ENCODE measurements at places on chromosomes 5 and 9.

- no peak for DNase-seq
These were observed 27.8 kb upstream of the SEMA4D start for GRCh38 chr9:89525446-89526374.

DNA sequence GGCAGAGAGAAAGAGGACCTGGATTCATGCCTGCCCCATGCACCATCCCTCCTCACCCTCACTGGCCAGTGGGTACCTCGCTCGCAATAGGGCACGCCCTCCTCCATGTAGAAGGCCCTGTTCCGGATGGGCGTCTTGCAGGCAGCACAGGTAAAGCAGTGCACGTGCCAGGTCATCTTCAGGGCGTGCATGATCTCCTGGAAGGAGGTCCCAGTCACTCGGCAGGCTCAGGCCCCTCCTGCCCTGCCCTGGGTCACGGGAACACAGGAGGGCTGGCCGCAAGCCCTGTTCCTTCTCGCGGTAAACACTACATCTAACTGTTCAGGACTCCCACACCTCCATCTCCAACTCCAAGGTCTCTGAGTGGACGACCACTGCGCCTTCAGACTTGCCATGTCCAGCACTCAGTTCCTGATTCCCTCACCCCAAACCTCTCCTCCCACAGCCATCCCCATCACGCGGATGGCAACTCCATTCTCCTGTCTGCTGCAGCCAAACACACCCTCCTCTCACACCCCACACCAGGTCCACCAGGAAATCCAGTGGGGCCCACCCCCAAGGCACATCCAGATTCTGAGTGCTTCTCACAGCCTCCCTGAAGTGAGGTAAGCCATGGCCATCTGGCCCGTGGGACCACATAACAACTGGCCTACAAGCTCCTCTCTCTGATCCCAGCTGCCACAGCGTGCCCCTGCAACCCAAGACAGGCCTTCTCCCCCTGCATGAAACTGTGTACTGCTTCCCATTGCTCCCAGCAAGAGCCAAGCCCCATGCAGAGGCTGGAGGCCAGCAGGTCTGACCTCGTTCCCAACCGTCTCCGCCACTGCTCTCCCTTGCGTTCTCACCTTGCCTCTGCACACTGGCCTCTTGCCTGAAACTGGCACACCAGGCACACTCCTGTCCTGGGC lies 10.8 kb upstream of the DBN1 start:
- DNase-seq: no peak

DNA sequence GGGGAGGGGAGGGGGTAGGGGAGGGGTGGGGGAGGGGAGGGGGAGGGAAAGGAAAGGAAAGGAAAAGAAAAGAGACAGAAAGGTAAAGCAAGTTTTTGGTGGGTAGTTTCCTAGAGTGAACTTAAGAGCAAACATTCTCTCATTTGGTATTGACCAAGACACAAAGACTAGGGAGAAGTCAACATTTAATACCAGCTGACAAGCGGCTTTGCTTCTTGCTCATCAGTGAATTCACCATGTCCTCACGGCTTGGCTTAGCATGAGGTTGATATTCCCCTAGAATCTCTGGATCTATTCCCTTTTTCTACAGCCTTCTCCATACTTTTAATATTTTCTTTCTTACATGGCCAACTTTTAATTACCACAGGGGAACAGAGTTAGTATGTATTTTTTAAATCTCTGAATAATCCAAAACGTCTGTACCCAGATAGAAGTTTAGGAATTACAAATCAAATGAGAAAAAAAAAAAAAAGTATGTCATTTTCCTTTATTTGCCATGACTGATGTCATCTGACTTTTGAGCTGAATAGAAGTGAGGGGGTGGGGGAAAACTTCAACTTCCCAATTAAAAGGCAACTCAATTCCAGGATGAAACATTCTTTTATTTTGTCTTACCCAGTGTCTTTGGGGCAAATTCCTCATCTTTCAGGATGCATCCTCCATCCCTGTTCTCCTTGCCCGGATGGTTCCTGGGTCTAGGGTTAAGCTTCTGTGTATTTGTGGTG lies 40.1 kb upstream of the GLIS3 start:
- DNase-seq: no peak

DNA sequence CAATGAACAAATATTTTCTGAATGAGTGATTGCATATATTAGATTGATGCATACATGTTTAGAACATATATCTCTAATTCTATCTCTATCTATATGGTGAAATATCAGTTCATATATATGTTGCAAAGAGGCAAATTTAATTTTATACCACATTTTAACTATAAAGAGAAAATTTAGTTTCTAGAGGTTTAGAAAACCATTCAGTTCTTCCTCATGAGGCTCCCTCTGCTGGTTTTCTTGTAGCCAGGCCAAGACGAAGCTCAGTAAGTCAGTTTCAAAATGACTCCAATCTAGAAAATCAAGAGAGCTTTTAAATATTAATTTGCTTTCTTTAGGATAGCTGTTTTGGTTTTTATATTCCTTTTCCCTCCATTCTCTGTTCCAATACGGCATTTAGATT lies 312.1 kb downstream of the TMEM232 start:
- peak; percentile 11 for DNase-seq

DNA sequence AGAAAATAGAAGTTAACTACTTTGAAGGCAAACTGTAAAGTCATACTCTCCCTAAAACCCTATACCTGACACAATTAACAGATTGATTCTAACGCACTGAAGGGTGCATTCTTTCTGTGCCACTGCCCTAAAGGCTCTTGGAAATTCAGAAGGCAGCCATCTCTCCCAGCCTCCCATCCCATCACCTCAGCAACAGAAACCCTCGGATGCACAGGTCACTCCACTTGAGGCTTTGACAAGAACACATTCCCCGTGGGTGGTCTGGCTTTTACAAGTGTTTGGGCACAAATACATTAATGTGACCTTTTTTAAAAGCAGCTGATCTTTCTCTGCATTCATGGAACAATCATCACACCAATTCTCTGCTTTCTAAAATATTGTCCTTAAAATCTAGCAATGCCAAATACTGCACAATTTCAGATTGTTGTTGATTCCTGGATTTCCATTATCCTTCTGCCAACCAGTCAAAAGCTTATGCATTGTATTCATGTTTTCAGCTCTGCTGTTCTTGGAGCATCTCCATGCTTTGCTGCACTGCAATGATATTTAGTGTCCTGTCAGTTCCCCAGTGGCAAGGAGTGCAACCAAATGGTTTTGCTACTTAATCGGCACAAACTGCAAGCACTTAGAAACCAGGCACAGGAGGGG lies 175.6 kb downstream of the TMEM161B start:
- DNase-seq: no peak

DNA sequence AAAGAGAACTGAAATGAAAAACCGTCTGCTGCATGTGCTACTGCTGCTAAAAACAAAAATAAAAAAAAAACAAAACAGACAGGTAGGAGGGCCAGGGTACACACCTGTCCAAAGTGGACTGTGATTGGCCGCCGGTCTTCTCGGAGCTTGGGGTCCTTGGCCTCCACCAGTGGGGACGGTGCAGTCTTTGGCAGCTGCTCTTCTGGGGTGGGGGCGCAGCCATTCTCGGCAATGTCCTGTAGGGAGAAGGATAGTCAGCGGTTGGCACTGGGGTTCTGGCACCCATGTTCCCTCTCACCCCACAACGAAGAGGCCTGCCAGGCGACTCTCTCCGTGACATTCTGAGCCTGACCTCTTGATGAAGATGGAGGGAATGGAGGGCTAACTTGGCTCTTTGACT lies 84.3 kb downstream of the CRB2 start:
- no peak for DNase-seq

- no peak for DNase-seq
These were observed 429.2 kb upstream of the SGCD start for GRCh38 chr5:155897761-155898160.

DNA sequence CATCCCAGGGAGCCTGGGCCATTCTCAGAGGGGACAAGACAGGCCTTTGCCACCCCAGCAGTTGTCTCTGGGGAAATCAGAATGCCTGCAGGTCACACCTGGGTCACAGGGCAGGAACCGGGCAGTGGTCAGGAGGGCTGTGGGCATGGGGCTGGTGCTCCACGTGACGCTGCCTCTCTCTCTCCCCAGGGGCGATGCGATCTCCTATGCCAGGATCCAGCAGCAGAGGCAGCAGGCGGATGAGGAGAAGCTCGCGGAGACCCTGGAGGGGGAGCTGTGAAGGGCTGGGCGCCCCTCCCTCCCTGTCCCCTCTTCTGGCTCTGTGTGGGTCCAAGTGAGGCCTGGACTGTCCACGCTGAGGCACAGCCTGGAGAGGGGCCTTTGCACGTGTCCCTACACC lies 8.6 kb downstream of the CACFD1 start:
- no peak for DNase-seq

GRCh38 chr9:75487856-75488718 lies 399.8 kb downstream of the OSTF1 start:
- DNase-seq: no peak

- no peak for DNase-seq
These were observed 3.4 kb downstream of the NPM1 start for GRCh38 chr5:171390883-171391677.

DNA sequence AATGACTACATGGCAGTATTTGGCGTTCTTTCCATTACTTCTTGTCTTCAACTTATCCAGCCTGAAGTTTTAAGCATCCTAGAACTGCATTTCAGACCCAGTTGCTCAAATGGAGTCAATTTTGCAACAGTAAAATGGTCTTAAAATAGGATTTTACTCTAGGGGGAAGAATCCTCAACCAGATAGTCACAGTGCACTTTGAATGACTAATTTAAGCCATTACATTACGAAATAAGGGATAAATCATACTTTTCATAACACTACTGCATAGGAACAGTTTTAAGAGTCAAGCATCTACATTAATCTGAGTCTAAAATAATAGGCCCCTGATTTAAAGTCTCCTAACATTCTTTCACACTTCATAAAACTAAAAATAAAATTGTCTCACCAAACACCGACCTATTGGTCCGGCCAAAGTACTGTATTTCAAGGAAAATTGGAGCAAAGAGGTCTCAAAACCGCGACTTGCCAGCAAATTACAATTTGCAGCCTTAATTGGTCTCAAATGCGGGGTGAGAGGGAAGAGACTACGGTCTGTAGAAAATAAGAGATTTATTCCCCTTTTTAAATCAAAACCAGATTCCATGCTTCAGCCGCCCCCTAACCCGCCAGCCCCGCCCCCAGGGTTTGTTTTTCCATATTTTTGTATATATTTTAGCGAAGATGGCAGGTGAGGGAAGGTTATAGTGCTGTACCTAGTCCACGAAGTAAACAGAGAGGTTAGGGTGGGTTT lies 1.2 kb upstream of the SMARCA2 start:
- no peak for DNase-seq

- no peak for DNase-seq
These were observed 120.4 kb downstream of the EBF1 start for GRCh38 chr5:158979290-158979689.

DNA sequence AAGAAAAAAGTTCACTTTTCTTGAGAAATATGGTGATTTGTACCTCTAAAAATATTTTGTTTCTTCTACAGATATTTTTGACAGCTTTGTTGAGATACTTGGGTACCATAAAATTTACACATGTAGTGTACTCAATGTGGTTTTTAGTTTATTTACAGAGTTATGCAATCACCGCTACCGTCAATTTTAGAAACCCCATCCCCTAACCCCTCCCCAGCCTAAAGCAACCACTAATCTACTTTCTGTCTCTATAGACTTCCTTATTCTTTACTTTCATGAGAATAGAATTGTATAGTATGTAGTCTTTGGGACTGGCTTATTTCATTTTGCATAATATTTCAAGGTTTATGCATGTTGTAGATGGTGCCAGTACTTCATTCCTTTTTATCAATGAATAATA lies 45.0 kb upstream of the TDRD7 start:
- no peak for DNase-seq

DNA sequence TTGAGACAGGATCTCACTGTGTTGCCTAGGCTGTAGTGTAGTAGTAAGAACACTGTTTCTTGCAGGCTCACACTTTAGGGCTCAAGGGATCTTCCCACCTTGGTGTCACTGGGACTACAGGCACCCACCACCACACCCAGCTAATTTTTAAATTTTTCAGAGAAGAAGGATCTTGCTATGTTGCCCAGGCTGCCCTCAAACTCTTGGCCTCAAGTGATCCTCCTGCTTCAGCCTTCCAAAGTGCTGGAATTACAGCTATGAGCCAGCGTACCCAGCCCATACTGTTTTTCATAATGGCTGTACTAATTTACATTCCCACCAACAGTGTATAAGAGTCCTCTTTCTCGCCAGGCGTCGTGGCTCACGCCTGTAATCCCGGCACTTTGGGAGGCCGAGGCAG lies 5.1 kb downstream of the STX17 start:
- no peak for DNase-seq

DNA sequence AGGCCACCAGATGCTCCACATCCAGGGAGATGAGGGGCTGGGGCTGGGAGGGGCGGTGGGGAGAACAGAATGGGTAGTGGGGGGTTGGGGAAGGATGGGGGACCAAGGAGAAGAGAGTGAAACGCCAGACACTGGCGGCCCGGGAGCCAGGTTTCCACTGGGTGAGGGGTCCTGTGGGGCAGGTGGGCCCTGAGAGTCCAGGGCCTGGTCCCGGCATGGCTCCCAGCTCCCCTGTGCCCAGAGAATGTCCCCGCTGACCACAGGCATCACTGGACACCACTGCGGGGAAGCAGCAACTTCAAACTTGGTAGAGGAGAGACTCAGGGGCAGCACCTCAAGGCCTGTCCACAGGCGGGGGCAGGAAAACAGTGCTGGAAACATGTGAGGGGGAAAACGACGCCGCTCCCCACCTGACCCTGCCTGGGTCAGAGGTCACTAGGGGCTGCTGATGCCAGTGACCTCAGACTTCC lies 13.2 kb downstream of the NINJ1 start:
- no peak for DNase-seq

- no peak for DNase-seq
These were observed 257.3 kb downstream of the NTRK2 start for GRCh38 chr9:84926793-84927192.

- DNase-seq: no peak
These were observed 144.8 kb downstream of the MACROH2A1 start for GRCh38 chr5:135254183-135254582.

DNA sequence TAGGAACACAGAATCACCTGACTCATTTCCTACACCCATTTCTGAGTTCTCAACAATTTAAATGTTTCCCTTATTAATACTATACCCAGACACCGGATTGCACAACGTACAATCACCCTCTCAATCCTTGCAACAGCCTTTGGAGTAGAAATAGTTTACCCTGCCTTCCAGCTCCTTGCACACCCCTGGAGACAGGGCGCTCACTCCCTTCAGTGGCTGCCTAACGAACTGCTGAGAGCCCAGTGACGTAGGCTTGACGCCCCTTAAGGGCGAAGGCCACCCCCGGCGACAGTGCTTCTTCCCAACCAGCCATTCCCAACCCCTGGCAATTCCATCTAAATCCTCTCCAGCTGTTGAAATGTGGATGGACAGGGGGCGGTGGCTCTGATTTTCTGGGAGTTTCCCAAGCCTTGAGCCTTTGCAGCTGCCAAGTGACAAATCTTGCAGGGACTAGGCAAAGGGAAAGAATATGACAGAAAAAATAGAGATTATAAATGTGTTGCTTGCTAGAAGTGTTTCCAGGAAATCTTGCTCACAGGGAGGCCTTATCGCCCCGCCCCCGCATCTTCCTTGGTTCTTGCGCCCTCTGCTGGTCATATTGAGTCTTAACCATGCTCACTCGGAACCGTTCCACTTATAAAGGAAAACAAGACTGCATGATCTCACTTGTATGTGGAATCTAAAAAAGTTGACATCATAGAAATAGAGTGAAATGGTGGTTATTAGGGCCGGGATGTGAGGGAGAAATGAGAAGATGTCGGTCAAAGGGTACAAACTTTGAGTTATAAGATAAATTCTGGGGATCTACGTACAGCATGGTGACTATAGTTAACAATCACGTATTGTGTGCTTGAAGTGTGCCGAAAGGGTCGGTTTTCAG lies 7.6 kb upstream of the BARX1 start:
- peak; percentile 77 for DNase-seq

- no peak for DNase-seq
These were observed 95.0 kb downstream of the NSG2 start for GRCh38 chr5:174140452-174141020.

- no peak for DNase-seq
These were observed 188.1 kb upstream of the PTGER4 start for GRCh38 chr5:40491644-40492043.
